ENCODE measurements at places on chromosomes 2 and 18. TPM values are rescaled to one million over a fixed set of nuclear protein-coding genes. Genes with fewer than 3 reads are reported as not detected.

LHCGR gene
- not detected for total RNA-seq

ALPP gene
- total RNA-seq, result not detected

ATOH8 gene
- total RNA-seq, result 24.6 TPM

- H3K27me3 ChIP-seq, result no peaks in the 10 kb centered on the region
- H3K36me3 ChIP-seq, result no peaks in the 10 kb centered on the region
- H3K27ac ChIP-seq, result no peak overlapping the region
- H3K4me3 ChIP-seq, result no peak overlapping the region
These were observed 62.9 kb downstream of the MIB1 start for GRCh38 chr18:21803495-21803894.

GRCh38 chr2:100359576-100359975, 37.3 kb upstream of the LONRF2 start:
- H3K27ac ChIP-seq, result no peak overlapping the region
- DNase-seq, result no peak
- H3K27me3 ChIP-seq, result no peaks in the 10 kb centered on the region
- H3K4me1 ChIP-seq, result no peaks in the 10 kb centered on the region
- H3K4me3 ChIP-seq, result no peak overlapping the region

All from esophagus squamous epithelium (tissue), 5 donors.